Caki2 (cell line): ENCODE measurements at places on chromosomes 12 and 14. TPM values are rescaled to one million over a fixed set of nuclear protein-coding genes. Genes with fewer than 3 reads are reported as not detected.

The CPNE8 gene
- total RNA-seq, result 17.1 and 20.4 TPM in 2 replicates

DNA sequence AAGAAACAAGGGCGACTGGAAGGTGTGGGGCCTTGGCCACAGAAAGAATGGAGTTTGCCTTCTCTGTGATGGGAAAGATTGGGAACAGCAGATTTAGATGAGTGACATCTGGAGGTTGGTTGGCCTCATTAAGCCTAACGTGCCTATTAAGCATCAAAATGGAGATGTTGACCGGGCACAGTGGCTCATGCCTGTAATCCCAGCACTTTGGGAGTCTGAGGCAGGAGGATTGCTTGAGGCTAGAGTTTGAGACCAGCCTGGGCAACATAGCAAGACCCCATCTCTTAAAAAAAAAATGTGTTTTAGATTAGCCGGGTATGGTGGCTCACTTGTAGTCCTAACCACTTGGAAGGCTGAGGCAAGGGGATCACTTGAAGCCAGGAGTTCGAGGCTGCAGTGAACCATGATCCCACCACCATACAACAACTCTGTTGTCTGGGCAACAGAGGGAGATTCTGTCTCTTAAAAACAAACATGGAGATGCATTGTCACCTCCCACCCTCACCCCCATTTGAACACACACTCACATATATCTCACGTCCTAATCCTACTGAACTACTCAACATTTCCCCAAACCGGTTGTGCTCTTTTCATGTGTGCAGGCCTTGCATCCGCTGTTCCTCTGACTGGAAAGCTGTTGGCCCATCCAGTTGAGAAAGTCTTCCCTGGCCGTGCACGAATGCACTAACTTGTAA is 172.1 kb downstream of the ETV6 start:
- no peak for DNase-seq

- no peak for DNase-seq
Measured at GRCh38 chr14:63712123-63712522, 15.7 kb downstream of the SGPP1 start.

- no peak for DNase-seq
Measured at GRCh38 chr14:74077401-74077800, 6.9 kb downstream of the ALDH6A1 start.

DNA sequence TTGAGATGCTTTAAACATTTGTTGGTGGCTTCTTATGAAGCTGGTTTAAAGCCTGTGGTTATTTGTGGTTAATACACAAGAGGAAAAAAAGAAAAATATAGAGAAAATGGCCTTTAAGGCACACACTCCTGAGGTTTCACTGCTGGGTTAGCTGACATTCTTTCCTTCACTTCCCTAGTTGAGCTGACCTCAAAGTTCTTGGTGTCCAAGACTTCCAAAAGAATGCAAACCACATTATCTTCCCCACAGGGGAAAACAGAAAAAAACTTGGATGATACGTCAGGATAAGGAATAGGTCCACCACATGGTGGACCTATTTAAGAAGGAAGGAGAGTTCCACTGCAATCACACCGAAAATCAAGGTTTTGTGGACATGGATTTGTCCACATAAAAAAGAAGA is 94.3 kb downstream of the SLC25A21 start:
- DNase-seq, result no peak

DNA sequence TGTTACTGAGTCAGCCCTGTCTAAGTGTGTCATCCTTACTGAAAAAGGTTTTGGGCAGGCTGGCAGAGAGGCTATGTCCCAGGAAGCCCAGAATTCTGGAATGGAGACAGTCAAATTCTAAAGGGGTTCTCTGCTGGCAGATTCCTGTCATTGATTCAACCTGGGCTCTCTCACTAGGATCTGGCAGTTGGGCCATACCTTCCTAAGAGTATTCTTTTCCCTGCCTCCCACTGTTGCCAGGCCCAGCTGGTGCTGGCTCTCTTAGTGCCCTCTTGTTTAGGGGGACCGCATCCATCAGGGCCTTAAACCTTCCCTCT is 85.0 kb upstream of the EGLN3 start:
- DNase-seq, result no peak

DNA sequence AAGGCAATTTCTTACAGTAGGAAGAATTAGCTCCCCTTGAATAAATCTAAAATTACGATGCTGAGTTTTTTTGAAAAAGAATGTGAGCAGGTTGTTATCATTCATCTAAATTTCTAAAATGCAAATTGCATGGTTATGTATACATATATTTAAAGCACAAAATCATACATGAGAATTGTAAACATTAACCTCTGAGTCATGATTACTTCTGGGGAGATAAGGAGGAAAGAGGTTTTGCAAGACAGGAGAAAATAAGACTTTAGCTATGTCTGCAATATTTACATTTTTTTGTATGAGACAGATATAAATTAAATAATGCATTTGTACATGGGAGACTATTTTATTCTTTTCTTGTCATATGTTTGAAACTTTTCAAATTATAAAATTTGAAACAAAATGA is 72.2 kb downstream of the TSPAN8 start:
- DNase-seq, result no peak
